ENCODE measurements at places on chromosomes 6 and 20.

DNA sequence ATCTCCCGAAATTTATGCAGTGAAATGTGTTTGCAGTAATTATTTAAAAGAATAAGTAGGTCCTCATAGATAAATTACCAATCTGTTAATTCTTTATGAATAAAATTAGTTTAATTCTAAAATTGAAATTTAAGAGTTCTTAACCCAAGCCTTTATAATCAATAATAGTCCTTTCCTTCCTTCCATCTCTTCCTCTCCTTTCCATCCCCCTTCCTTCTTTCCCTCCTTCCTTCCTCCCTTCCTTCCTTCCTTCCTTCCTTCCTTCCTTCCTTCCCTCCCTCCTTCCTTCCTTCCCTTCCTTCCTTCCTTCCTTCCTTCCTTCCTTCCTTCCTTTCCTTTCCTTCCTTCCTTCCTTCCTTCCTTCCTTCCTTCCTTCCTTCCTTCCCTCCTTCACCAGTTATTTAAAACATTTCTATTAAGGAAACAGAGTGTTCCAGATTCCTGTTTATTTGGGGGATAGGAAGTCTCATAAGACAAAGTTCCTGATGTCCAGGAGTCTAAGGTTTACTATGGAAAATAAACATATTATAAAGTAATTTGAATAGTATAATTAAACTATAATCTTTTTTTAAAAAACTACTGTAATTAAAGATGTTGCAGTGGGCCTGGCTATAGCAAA, 285.3 kb upstream of the NOX3 start:
- no peak for DNase-seq

DNA sequence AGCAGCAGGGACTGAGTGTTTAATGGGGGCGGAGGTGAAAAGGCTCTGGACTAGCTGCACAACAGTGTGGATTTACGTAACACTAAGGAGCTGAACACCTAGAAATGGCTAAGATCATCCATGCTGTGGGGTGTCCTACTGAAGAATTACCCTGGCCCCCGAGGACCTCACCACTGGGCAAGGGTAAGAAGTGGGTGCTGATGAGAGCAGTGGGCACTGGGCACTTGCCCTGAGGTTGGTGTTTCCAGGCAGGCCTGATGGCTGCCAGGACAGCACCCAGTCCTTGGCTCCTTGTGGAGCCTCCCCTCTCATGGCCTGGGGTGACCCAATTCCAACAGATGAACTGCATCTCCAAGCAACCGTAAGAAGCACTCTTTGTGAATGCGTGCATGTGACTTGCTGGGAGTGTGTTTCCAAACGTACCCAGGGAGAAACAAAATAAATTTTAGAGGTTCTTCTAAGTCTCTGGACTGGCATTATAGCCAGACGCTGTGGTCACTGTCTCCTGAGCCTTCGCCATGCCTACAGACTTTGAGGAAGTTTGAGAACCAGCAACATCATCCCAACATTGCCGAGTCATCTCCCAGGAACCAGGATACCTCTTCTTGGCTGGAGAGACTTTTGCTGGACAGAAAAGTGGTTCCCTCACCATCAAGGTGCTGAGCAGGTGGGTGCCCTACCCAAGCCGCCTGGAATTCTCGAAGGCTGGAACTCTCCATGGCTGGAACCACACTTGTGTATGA, 245.9 kb downstream of the ERMARD start:
- no peak for DNase-seq

- peak; percentile 39 for DNase-seq
Measured at GRCh38 chr20:49924247-49924646, 8.9 kb upstream of the SPATA2 start.

GRCh38 chr6:138577151-138577915, 78.0 kb upstream of the NHSL1 start:
- DNase-seq = no peak

GRCh38 chr6:119647309-119647708, 297.7 kb upstream of the MAN1A1 start:
- DNase-seq = peak; percentile 63
